NCI-H1048 (cell line): ENCODE measurements at places on chromosomes 5 and 9.

- no peak for DNase-seq
Observed at GRCh38 chr5:30686530-30686929, 507.0 kb upstream of the CDH6 start.

GRCh38 chr9:14133394-14133793 lies 180.5 kb downstream of the NFIB start:
- no peak for DNase-seq

- no peak for DNase-seq
Observed at GRCh38 chr9:89721176-89721700, 116.4 kb downstream of the GADD45G start.

GRCh38 chr5:77727190-77727589 lies 48.9 kb downstream of the TBCA start:
- DNase-seq, result no peak

DNA sequence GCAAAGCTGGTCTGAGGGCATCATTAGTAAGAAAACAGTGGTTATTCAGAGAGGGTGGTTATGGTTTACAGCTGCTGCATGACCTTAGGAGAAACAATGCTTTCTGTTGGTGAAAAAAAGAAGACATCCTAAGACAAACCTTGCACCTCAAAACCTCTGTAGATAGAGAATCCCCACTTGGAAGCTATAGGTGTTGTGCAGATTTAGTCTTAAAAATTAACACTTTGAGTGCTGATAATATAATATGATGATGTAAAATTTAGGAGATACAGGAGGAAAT lies 1.4 kb upstream of the PTTG1 start:
- DNase-seq, result no peak

DNA sequence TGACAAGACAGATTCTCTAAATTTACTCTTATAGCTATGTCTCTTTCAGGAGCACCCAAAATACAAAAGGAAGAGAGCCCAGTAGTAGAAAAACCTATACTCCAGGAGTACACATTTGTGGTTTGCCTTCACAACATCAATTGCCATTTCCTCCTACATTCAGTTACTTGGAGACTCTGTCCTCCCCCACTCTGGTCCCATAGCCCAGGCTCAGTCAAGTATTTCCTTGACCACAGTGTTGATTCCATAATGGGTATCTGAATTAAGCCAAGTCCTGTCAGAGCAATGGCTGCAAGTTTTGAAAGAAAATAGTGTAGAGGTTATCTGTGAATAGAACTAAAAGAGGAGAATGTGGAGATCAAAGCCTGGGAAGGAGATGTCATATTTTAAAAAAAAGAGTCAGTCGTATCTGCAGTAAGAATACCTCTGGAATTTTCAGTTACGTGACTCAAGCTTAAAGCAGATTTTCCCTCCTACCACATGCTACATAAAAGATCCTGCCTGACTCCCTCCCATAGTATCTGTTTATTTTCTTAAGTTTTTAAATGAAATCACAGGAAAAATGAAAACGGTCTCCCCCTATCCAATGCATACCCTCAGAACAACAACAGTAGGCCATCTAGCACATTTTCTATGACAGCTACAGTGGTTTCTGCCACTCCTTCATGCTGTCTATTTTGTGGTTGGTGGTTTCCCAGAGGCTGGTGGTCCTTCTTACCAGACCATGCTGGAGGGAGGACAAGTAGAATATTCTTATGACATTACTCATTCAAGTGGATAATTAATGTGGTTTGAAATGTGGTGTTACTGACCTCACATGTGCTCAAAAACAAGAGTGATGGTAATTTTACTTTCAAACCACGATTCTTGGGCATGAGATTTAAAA lies 249.7 kb upstream of the TMEM161B start:
- no peak for DNase-seq

DNA sequence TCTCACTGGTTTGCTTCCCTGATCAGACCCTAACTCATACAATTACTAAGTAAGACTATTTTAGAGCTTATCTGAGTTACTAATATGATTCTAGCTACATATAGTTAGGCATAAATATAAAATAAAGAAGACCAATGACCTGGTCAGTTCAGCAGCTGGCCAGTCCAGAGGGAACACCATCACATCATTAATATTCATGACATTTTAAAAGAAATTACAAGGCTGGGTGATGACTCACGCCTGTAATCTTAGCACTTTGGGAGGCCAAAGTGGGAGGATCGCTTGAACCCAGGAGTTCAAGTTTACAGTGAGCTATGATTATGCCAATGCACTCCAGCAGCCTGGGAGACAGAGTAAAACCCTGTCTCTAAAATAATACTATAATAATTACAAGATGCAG lies 37.0 kb upstream of the CDC42SE2 start:
- no peak for DNase-seq

GRCh38 chr9:71835596-71835995 lies 67.3 kb upstream of the CEMIP2 start:
- no peak for DNase-seq

DNA sequence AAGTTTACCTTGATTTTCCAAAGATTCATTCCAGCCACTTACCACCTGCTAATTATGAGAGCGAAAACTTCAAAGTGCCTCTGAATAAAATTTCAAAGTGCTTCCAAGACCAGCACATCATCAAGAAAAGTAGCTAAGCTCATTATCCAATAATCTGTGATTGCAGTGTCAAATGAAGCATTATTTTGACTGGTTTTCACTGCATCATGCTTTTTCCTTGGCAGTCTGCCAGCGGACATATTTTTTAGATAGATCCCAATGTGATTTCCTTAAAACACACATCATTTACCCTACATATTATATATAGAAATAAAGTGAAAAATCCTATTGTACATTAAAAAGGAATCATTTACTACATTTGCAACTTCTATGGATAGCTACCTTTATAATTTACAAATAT lies 508.6 kb upstream of the FAM174A start:
- no peak for DNase-seq

DNA sequence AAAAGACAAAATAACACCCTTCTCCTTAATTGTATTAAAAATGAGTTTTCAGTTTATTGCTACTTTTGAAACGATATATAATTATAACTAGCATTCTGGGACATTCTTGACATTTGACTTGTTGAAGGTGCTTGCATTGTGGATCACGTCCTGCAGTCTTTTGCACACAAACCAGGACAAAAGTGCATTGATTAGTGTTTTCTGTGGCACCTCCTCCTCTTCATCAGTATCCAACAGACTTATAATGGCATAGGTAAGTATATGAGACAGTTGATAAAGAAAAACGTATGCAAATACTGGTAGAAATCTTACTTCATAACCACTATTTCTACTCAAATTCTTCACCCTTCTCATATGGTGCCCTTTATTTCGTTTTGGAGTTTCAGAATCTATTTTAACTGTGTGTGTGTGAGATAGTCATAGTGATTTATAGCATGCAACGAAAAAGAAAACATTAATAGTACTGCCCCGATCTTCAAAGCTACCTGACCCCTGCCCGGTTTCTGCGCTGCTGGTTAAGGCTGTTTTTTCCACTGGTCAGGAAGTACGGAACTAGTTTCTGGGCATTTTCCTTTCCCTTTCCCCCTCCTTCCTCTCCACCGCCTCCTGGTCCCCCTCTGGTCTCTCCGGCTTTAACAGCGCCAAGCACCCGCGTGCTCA lies 639 bp upstream of the RASA1 start:
- DNase-seq, result no peak

GRCh38 chr5:152622628-152623027 lies 217.5 kb upstream of the NMUR2 start:
- DNase-seq, result no peak

- no peak for DNase-seq
Observed at GRCh38 chr5:131019601-131020315, 145.3 kb downstream of the HINT1 start.

GRCh38 chr9:99803694-99804093 lies 18.0 kb upstream of the NR4A3 start:
- DNase-seq, result no peak

GRCh38 chr5:169695025-169695625 lies 58.0 kb downstream of the DOCK2 start:
- no peak for DNase-seq

DNA sequence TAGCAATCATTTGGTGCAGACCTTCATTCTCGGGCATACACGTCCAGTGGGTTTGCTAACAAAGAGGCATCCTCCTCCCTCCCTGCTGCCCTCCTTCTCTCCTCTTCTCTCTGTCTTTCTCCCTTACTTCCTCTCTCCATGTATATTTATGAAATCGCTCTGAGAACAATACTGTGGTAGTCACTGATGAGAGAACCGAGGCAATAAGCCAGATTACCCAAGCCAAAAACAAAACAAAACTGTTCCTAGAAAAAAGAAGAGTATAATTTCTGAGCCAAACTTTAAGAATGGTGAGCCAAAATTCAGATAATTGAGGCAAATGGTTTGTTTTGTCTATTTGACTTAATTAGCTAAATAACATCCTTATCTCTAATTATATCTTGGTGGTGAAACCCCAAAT lies 15.8 kb upstream of the HMHB1 start:
- DNase-seq, result no peak

- DNase-seq, result no peak
Observed at GRCh38 chr5:11420969-11421368, 483.3 kb downstream of the CTNND2 start.

- DNase-seq, result no peak
Observed at GRCh38 chr9:70574151-70574837, 159.8 kb upstream of the KLF9 start.

DNA sequence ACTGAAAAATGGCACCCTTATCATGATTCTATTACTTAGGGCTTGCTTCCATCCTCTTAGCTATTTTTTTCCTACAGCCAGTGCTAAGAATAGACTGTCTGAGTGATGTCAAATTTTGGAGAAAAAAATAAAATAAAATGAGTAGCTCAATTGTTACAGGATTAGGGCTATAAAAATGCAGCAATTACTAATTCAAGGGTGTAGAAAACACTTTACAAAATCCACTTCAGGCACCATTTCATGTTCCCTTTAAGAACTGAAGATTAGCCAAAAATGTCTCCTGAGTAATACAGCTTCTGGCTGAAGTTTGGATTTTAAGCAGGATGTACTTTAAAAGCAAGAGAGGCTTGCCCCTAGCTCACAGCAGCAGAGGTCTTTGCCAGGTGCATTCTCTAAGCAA lies 240.5 kb upstream of the IRX1 start:
- DNase-seq, result no peak

DNA sequence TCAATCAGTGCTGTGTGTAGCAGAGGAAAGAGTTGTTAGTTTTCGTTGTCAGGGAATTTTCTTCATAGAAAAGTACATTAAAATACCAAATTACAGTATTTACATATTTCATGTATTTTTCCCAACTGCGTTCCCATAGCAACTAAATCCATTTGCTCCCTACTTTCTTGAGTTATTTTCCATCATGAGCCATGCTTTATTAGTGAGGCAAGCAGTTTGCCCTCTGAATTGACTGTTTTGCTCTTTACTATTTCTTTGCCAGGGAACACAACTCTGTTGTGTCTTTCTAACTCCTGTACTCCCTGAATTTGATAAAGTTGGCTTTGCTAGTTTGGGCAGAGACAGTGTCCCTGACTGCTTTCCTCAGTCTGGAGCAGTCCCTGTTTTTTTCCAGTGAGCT lies 276.2 kb upstream of the SLC30A5 start:
- DNase-seq, result no peak

DNA sequence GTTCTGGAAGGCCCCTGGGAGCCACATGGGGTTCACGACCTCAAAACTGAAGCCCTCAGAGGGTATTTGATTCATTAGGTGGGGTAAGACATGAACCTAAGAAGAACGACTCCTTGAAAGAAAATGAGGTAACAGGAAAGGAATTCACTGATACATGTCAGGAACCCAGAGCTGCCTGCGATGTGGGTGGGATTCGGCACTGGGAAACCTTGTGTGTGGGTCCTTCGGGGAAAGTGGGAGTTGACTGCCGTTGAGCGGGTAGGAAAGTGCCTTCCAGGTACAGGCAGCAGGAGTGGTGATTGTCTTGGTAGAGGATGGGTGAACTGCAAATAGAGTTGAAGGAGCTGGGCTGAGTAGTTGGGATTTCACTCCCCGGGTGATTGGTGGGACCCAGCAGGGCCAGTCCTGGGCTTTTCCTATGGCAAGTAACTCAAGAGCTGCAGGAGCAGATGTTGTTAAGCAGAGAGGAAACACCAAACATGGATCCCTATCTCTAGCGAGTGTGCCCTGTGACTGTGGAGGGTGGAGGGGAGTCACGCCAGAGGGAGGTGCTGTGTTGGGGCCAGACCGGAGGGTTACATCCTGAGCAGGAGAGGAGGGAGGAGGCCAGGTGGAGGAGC lies 30.8 kb downstream of the ANKRD33B start:
- DNase-seq, result no peak

DNA sequence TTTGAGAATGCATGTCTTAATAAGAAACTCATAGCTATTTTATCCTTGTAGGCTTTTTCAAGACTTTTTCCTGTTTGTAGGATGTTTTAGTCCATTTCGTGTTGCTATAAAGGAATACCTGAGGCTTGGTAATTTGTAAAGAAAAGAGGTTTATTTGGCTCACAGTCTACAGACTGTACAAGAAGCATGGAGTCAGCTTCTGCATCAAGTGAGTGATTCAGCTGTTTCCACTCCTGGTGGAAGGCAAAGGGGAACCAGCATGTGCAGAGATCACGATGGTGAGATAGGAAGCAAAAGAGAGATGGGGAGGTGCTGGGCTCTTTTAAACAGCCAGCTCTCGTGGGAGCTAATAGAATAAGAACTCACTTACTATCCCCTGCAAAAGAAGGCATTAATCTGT lies 177.3 kb downstream of the ALDH1A1 start:
- DNase-seq, result no peak

- DNase-seq, result no peak
Observed at GRCh38 chr5:150155258-150156026, at the start of gene PDGFRB. TSS of gene PDGFRB (minus strand) at chr5:150155845. CDS start at chr5:150137047, 18,798 bp downstream.

GRCh38 chr5:67205981-67206380 lies 9.4 kb upstream of the CD180 start:
- DNase-seq, result no peak

DNA sequence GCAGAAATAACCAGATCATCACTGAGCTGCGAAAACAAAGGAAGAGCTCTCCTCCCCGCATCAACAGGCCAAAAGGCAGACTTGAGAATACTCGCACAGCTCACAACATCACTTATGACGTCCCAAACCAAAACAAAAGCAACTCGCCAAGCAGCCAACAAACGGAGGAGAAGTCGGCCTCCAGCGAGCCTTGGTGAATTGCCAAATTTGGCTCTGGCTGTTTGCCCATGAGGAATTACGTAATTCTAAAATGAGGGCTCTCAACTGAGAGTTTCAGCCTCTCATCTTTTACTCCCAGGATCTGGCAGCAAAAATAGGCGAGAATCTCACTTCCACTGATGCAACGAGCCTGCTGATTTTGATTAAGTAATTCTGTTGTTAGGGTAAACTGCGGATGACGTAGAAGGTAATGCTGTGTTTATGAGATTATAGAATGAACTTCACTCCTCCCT lies 51.7 kb upstream of the SEMA6A start:
- peak; percentile 9 for DNase-seq
